ENCODE measurements at places on chromosomes 2 and 18.

GRCh38 chr2:146351689-146352088 lies 1493.1 kb upstream of the ACVR2A start:
- DNase-seq, result no peak

- peak; percentile 79 for DNase-seq
Observed at GRCh38 chr2:2014251-2014771, 270.0 kb upstream of the PXDN start.

DNA sequence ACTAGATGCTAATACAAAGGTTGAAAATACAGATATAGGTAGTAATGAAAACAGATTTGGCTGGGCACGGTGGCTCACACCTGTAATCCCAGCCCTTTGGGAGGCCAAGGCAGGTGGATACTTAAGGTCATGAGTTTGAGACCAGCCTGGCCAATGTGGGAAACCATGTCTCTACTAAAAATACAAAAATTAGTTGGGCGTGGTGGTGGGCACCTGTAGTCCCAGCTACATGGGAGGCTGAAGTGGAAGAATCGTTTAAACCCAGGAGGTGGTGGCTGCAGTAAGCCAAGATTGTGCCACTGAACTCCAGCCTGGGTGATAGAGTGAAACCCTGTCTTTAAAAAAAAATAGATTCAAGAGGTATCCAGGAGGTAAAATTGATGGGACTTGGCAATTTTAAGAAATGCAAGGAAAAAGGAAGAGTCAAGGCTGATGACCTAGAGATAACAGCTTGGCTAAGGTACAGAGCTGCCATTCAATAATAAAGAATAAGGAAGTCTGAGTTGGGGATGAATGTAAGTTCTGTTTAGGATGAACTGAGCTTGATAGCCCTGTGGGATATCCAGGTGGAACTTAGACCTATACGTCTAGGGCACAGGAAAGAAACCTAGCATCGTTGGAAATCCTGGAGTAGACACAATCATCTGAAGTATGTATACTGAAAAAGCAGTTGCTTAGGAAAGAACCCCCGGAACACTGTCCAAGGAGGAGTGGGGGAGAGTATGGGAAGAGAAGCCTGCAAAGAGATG lies 9.1 kb downstream of the MAT2A start:
- no peak for DNase-seq

DNA sequence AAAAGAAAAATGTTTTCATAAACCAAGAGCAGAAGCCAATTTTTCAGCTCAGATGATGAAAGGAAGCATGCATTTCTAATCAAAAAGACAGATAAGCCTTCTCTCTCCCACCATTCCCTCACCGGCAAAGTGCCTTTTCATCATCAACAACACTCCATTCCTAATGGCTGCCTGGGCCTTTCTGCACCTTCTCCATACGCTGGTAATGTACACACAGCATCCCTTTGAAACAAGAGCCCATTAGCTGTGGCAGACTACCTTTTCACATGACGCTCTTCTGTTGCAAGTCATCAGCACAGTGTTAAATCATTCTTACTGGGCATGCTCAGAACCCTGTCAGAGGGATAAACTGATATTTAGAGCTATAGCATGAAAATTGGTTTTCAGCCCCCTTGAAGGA lies 408.9 kb downstream of the MEIS1 start:
- DNase-seq, result no peak

GRCh38 chr2:47767880-47768609 lies 14.9 kb upstream of the MSH6 start:
- peak; percentile 77 for DNase-seq

GRCh38 chr18:3060667-3061580 lies 48.0 kb upstream of the LPIN2 start:
- DNase-seq, result no peak

DNA sequence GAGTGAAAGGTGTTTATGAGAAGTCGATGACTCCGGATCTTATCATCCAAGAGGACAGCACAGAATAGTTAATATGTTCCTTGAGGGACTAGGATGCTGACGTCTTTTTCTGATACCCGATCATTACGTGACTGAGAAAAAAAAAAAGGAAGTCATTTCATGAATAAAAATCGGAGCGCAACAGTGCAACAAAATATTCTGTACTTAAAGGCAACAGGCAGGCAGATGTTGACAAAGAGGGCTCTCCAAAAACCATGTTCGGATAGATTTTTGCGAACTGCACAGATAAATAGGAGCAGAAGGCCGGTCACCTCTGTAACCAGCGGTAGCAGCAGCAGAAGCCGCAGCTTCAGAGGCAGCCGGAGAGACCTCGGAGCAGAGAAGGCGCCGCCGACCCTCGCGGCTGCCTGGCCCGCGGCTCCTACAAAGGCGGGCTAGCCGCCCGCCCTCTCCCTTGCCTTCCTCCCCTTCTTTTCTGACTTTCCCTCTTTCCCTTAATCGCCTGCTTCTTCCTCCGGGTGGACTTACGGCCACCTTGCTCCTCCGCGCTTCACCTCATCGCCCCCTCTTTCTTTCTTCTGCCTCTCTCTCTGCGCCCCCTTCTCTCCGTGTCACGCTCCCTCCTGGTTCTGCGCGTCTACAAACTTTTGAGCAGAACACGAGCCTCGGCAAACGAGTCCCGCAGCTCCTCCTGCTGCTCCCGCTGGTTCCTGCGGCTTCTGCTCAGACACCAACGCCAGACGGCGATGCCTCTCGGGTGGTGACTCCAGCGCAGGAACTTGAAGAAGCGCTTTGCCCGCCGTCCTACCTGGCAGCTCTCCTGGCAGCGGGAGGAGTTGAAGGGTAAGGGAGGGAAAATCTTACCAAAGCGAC lies at the start of gene ADCYAP1:
Gene ADCYAP1 (plus strand): TSS at position 654 of the 873 bp plus-strand sequence. CDS start 516 bp downstream, outside the sequence.
- DNase-seq, result no peak

DNA sequence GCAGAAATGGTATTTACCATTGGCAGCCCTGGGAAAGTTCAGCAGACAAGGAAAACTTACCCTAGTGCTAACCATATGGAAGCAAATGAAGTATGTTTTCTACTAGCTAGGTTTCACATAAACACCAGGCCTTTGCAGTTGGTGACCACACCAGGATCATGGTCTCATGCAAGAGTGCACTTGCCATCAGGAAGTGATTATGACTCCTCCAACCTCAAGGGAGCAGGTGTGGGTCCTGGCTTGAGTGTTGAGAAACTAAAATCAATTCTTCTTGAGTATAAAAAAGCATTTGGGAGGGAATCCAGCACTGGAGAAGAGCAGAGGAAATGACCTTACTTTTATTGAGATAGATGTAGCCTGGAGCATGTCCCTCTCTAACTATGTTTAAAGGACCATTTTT lies 56.8 kb upstream of the SPAG16 start:
- no peak for DNase-seq

DNA sequence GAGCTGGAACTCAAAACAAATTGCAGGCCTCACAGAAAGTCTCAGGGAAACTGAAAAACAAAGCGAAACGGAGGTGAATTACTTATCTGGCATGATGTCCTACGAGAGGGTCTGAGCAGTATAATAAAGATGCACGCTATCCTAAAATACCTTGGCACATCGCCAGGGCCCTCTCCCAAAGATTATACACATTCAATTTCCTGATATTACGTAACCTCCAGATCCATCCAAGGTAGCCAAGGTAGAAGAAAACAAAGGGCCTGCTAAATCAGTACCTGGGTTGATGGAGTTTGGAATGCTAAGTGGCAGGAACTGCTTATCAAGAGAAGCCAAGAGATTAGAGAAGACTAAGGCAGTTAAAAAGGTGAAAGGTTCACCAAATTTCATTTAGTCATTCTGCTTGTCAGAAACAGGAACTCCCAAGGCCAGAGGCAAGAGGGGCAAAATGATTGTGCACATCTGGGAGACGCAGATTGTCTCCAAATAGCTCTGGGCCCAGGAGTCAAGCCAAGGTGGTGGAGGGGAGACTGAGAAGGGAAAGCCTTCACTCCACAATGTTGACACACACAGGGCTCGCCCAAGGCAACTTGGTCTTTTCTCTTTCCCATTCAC lies 236.8 kb upstream of the ATP5MC3 start:
- DNase-seq, result no peak

GRCh38 chr2:5175231-5175630 lies 517.0 kb upstream of the SOX11 start:
- DNase-seq, result no peak

- DNase-seq, result no peak
Observed at GRCh38 chr2:179277429-179278196, 13.0 kb upstream of the SESTD1 start.

GRCh38 chr18:46771141-46771540 lies 14.3 kb upstream of the ST8SIA5 start:
- peak; percentile 50 for DNase-seq

GRCh38 chr18:74282755-74283554 lies 8.8 kb downstream of the CYB5A start:
- no peak for DNase-seq

GRCh38 chr2:5818961-5819600 lies 126.9 kb downstream of the SOX11 start:
- DNase-seq, result no peak

Measured in head of caudate nucleus (tissue), 42 donors.